ENCODE measurements at places on chromosomes 7 and 10.

- no peak for DNase-seq
These were observed 216.9 kb upstream of the FERD3L start for GRCh38 chr7:19362099-19362498.

- no peak for DNase-seq
These were observed 53.1 kb downstream of the APBB1IP start for GRCh38 chr10:26491276-26491675.

DNA sequence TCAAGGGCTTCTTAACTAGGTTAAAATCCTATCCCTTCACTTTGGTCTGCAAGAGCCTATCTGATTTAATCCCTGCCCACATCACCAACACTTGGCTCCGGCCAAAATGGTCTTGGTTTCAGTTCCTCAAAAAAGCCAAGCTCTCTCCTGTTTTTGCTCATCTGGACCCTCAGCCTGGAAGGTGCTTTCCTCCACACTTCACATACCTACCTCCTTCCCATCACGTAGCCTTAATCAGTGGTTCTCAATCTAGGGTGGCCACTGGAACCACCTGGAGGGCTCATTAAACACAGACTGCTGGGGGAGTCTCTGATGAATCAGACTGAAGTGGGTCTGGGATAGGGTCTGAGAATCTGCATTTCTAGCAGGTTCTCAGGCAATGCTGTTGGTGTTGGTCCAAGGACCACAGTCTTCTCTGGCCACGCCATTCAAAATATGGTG, 227.0 kb upstream of the AOAH start:
- no peak for DNase-seq

DNA sequence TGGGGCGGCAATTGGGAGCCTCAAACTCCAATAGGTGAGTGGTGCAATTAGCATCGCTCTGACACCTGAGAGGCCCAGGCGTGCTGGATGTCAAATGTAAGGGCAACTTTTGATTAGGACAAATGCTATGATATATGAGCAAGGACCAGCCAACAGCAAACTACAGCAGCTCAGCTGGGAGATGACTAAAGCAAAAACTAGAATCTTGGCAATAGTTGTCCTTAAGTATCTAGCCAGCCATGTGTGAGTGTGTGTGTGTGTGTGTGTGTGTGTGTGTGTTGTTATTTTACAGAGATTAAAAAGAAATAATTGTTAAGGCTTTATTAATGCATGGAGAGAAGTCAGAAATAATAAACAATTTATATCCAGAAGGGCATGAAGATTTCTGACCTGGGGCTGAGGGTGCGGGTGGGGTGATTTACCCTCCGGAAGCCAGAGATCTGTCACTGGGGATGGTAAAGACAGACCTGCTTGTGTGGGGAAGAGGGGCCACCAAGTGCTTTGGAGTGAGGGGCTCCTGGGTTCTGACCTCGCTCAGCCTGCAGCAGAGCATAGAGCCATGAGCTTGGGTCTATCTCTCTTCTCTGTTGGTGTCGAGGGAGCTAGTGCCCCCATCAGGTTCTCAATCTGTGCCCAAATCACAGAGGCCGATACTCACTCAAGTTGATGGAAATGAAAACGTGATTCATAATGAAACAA, 77.3 kb downstream of the EMX2 start:
- DNase-seq = no peak

DNA sequence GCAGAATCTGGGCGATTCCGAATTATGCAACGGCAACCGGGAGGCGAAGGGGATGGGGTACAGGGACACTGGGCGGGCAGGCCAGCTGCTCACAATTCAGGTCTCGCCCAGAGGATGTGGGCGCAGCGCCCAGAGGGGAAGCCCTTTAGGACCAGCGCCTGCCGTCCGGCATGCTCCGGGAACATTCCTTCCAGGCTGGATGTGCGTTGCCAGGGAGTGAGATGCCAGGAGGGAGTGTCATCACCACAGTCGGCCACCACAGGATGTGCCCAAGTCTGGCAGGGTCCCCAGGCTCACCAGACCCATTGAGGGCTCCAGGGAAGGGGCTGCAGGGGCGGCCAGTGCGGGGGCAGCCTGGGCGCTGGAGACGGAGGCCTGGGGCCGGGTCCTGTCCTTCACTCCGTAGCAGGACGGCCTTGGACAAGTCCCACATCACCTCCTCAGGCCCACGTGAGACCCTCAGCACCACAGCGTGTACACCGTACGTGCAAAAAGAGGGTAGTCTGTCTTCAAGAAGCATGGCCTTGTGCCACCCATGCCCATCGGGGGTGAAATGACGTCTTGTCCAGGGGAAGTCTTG, 63.9 kb downstream of the FOXL3 start:
- no peak for DNase-seq

DNA sequence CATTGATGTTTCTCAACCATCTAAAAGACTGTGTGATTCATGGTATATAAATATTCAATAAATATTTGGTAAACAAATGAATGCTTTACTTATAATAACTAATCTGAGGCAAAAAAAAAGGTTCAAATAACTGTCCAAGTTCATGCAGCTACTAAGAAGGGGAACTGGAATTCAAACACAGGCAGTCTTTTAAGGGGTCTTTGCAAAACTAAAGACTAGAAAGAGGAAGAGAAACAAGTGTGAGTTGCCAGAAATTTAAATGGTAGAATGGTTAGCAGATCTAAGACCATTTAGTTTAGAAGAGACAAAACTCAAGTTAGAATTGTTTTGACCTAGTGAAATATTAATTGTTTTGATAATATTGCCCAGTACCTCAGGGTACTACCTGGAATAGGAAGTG, 642.0 kb upstream of the LRRN3 start:
- no peak for DNase-seq

- no peak for DNase-seq
These were observed 16.6 kb upstream of the LANCL2 start for GRCh38 chr7:55348502-55348901.

- no peak for DNase-seq
These were observed 82.5 kb downstream of the EGFR start for GRCh38 chr7:55101359-55101758.

- no peak for DNase-seq
These were observed 102.7 kb downstream of the NRP1 start for GRCh38 chr10:33231621-33232350.

- no peak for DNase-seq
These were observed 21.9 kb upstream of the FOXP2 start for GRCh38 chr7:114392686-114393085.

DNA sequence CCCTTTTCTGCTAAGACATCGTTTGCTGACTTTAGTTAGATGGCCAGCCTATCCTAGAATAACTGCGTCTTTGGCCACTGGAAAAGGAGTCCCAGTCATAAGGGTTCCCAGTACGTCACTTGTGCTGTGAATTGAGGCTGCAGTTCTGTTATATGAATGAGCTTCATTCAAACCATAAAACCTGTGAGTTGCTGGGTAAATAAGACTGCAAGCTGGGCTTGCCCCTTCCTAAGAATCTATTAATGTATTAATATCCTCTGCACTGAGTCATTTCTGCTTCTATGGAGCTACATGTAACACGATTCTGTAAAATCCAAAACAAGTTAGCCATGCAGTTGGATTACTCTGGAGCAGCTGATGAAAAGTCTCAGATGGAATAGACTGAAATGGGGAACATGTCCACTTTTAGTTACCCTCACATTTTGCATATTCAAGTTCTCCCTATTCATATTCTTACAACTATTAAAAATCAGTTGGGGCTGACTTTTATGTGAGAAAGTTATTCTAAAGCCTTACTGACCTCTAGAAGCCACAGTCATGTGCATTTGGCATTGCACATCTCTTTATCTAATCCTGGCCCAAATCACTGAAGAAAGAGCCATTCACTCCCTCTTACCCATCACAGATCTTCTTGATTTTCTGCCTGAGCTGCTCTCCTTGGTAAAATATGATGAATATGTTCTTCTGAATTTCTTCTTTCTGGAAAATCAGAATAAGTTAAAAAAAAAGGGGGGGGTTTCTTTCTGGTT, 41.8 kb upstream of the TMEM213 start:
- no peak for DNase-seq

DNA sequence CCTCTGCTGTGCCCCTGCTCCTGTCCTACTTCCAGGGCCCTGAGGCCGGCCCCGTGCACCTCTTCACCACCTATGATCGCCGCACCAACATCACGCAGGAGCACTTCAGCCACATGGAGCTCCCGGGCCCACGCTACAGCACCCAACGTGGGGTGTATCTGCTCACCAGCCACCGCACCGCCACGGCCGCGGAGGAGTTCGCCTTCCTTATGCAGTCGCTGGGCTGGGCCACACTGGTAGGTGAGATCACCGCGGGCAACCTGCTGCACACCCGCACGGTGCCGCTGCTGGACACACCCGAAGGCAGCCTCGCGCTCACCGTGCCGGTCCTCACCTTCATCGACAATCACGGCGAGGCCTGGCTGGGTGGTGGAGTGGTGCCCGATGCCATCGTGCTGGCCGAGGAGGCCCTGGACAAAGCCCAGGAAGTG, 1.8 kb downstream of the RBP3 start:
- no peak for DNase-seq

DNA sequence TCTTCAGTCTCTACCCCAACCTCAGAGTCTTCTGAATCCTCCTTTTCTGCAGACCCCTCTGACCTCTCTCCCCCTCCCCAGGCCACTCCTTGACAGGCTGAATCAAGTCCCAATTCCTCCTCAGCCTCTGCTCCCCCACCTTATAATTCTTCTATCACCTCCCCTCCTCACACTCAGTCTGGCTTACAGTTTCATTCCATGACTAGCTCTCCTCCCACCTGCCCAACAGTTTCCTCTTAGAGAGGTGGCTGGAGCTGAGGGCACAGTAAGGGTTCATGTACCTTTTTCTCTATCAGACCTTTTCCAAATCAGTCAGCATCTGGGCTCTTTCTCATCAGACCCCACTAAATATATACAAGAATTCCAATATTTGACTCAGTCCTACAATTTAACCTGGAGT, 14.6 kb upstream of the LRRC61 start:
- no peak for DNase-seq

GRCh38 chr10:43225787-43226153, 41.1 kb downstream of the RASGEF1A start:
- no peak for DNase-seq

- no peak for DNase-seq
These were observed 94.4 kb downstream of the WDFY4 start for GRCh38 chr10:48779077-48779476.

GRCh38 chr10:118754229-118754555, 578 bp downstream of the CACUL1 start:
- no peak for DNase-seq

GRCh38 chr10:110860576-110861241, 11.0 kb upstream of the PDCD4 start:
- no peak for DNase-seq

DNA sequence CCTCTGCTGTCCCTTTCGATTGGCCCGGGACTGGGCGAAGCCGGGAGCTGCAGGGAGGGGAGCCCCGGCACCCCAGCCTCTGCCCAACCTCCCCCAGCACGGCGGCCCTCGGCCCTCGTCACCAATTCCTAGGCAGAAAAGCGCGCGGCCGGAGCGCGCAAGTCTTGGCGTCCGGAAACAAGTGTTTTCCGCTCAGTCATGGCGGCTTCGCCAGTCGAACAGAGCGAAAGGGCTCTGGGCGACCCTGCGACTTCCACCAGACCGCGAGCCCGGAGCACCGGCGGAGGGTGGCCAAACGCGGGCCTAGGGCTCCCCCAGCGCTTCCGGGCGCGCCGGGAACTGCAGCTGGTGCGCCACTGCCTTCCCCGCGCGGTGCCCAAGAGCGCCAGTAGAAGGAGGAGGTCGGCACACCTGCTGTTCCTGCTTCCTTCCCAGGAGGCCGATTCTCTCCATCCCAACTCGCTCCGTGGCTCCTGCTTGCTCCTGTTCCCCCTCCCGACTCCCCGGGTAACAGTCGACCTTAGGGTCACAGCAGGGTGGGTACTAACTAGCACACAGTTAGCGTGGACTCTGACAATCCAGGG, 729.9 kb downstream of the ZWINT start:
- no peak for DNase-seq
